ENCODE measurements at places on chromosomes 11 and 22.

DNA sequence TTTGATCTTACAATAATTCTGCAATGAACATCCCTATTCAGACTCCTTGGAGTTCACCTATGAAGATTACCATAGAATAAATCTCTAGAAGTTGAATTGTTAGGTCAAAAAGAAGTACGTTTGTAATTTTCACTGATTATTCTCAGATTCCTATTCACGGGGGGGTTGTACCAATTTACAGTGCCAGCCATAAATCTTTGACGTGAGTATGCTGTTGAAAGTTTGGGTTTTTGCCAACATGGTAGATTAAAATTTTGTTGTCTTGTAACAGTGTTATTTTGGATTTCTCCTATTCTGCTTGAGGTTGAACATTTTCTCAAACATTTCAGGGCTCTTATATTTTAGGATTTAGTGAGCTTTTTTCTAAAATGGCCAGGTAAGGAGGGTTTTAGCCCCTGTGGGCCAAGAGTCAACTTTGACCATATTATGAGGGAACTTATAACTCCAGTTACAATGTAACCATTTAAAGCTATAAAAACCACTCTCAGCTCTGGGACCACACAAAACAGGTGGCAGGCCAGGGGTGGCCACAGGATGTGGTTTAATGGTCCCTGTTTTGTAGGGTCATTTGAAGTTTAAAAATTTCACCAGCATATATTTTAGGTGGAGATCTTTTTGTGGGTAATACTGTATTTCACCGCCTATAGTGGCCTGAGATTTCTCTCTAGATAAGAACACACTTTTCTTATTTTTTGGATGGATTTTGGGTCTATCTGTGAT lies 25.8 kb downstream of the GGTLC2 start:
- no peak for DNase-seq

DNA sequence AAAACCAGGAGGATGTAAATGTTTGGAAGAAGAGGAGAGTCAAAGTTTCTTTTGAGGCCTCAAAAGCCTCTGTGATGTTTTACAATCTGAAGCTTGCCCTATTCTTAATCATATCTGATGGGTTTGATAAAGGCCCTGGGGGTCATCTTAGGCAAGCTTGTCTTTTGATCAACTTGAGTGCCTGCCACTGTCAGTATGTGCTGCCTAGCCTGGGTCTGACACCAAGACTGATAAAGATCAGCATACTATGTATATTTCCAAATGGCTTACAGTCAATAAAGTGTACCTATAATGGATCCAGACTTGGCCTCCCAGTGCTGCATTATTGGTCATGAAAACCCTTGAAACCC lies 12.7 kb downstream of the EHF start:
- no peak for DNase-seq

DNA sequence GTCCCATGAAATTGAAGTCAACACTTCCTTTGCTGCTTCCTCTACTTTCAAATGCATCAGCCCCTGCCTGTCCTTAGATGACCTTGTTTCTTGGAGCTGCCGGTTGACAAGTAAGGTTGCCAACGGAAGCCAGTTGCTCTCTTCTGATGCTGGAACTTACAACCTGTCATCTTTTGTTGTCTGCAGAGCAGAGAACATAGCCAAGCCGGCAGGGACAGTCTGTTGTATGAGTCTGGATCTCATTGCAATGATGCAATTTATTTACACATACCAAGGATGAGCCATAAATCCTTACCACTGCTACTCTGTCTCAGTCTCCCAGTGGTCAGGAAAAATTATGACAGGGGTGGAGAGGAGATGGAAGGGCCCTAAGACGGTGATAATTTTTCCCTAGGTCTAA lies 151.4 kb downstream of the BLID start:
- DNase-seq, result no peak

DNA sequence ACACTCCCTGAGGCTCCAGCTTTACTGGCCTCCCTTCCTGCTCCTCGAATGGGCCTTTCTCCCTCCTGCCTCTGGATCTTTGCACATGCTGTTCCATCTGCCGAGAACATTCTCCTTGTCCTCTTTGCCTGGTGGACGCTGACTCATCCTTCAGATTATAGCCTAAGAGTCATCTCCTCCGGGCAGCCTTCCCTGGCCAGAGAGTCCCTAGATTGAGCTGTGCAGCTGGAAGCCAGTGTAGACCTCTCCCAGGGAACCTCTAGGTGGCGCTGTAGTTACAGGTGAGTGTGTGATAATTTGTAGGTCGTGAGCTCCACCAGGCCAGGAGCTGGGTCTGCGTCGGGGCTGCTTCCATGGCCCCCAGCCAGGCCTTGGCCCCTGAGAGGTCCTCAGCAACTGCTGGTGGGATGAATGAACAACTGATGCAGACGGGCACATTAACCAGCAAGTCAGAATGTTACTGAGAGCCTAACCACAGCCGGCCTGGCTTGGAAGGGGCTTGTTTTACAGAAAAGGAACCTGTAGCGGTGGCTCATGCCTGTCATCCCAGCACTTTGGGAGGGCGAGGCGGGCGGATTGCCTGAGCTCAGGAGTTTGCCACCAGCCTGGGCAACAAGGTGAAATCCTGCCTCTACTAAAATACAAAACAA lies 8.7 kb downstream of the PNPLA5 start:
- peak; percentile 2 for DNase-seq

DNA sequence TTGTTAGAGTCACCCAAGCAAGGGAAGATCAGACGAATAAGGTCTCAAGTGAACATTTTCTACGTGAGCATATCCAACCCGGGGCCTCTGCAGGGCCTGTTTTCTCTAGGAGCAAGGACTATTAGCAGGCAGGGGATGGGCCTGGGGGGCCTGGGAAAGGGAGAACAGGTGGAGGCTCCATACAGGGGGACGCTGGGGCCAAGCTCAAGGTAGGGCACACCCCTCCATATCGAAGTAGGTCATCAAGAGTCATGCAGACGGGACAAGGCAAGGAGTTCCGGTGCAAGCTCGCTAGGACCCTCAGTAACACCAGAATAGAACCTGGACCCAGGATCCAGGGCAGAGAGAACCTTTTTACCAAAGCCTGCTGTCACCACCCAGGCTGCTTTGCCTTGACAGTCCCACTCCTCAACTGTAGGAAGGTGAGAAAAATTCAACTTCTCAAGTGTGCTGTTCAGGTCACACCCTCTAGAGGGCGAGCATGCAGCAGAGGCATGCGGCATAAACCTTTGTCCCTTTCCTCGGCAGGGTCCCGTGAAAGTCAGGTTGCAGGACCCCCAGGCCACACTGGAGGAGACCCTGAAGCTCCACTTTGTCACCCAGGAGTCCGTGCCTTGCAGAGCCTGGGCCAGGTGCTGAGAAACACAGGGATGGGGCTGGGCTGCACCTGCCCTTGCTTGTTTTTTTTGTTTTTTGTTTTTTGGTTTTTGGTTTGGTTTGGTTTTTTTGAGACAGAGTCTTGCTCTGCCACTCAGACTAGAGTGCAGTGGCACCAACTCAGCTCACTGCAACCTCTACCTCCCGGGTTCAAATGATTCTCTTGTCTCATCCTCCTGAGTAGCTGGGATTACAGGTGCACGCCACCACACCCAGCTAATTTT lies 8.6 kb upstream of the APOBEC3B start:
- DNase-seq, result no peak

- no peak for DNase-seq
Observed at GRCh38 chr11:119902656-119903231, 173.7 kb upstream of the NECTIN1 start.

DNA sequence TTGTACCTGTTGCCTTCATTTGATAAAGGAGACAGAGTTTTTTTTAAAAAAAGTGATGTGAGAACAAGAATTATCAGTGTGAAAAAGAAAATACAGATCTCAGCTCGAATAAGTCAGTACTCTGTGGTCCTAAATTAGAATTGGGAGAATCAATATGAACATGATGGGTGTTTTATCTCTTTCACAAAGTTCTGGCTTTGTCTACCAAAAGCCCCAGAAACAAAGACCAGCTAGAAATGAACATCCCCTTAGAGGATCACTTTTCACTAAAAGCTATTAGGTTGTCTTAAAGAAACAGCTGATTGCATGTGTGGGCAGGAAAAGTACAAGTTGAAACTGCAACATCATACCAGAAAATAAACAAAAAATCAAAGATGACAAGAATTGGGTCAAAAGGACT lies 8.4 kb upstream of the ST14 start:
- DNase-seq, result no peak

GRCh38 chr22:47190276-47190956 lies 428.0 kb downstream of the TBC1D22A start:
- DNase-seq, result no peak

DNA sequence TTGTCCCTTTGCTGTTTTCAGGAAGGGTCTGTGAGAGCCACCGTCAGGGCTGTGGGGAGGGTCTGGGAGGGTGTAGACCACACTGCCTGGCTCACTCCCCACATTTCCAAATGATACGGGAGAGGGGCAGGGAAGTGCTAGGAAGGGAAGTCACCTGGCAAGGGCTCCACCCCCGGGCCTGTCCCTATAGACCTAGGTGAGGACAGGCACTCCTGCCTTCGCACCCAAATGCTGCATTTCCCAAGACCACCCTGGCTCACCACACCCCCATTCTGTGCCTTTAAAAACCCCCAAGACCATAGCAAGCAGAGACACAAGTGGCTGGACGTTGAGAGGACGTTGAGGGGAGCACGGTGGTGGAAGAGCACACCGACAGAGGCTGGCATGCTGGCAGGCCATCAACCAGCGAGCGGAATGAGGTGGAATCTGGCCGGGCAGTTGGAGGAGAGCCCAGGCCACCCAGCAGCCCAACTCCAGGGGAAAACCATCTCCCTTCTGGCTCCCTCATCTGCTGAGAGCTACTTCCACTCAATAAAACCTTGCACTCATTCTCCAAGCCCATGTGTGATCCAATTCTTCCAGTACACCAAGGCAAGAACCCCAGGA lies 45.7 kb downstream of the GNB1L start:
- DNase-seq, result no peak

- DNase-seq, result no peak
Observed at GRCh38 chr11:117730208-117730800, 66.7 kb downstream of the DSCAML1 start.

- DNase-seq, result no peak
Observed at GRCh38 chr11:12019337-12019736, 10.9 kb upstream of the DKK3 start.

- DNase-seq, result no peak
Observed at GRCh38 chr11:14977101-14977880, 5.1 kb upstream of the CALCA start.

DNA sequence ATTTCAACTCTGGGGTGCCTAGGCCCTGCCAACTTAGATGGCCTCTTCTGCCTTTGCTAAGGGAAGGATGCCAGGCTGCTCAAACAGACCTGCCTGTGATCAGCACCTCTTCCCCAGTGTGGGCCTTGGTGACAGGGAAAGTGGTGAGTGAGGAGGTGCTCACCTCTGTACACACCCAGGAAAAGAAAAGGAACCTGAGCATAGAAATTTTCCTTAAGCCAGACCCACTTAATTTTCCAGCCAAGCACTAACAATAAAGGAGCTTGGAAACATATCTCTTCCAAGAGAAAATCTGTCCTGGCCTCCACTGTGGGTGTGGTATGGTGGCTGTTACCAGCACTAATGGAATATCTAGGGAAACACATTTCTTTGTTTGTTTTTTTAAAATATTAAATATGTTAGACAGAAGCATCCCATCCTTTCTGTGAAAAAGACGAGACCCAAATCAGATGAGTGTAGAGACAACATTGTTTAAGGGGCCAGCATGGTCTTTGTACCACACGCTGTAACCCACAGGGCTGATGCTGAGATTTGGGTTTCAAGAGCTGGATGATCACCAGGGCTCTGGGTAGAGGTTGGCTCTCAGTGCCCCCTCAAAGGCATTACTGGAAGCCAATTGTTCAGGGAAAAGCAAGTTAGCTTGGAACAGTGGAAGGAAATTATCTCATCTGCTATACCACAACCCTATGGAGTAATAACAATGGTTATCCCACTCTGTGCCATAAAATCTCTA lies 472.2 kb downstream of the INSC start:
- no peak for DNase-seq

DNA sequence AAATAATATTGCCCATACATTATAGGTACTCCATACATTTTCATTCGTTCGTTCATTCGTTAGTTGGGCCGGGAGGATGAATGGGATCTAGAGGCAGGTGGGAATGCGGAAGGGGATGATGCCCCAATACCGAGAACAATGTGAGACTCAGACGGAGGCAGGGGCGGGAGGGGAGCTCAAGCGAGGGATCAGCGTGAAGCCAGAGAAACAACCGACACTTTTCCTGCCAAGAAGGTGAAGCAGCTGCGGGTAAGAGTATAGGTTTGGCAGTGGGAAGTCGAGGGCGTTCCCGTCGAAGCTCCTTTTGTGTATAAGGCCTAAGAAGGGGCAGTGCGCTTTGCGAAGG lies 1.1 kb upstream of the ARHGEF17 start:
- DNase-seq, result no peak

GRCh38 chr11:19370100-19370861 lies 129.5 kb upstream of the E2F8 start:
- DNase-seq, result no peak

DNA sequence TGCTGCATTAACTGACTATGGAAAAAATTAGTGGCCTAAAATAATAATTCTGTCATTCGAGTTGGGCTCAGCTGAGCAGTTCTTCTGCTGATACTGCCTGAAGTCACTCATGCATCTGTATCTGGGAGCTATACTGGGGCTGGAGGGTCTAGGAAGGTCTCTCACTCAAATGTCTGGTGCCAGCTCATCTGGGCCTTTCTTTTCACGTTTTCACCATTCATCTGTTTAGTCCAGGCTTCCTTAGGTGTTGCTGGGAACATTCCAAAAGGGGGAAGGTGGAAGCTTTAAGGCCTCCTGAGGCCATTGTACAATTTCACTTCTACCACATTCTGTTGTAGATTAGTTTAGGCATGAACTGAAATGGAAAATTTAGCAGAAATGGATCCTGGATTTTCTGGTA lies 28.0 kb downstream of the YAP1 start:
- no peak for DNase-seq

Measured in SK-N-MC (cell line).